ENCODE measurements at places on chromosomes 4 and X.

DNA sequence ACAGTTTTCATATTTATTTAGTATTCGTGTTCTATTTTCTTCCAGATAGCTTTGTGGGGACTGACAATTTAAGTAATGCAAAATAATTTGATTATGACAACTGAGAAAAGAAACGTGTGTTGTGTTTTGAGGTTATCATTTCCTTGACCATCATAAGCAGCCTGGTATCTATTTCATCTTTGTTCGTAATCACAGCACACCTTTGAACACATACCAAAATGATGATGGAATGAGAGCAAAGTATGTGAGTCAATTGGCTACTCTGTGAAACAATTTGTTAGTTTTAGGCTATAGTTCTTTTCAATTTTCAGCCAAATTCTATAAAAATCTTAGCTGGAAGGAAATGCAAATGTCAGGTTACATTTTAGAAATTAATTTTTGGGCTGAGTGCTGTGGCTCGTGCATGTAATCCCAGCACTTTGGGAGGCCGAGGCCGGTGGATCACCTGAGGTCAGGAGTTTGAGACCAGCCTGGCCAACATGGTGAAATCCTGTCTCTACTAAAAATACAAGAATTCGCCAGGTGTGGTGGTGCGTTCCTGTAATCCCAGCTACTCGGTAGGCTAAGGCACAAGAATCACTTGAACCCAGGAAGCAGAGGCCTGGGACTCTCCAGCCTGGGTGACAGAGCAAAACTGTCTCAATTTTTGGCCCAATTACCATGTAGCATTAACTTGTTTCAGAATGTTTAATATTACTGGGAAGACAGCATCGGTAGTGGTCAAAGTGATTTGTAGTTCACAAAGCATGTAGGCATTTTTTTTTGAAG, 1.1 kb upstream of the DUSP21 start:
- no peak for DNase-seq

GRCh38 chrX:24002167-24002566, 24.8 kb downstream of the KLHL15 start:
- DNase-seq = no peak

DNA sequence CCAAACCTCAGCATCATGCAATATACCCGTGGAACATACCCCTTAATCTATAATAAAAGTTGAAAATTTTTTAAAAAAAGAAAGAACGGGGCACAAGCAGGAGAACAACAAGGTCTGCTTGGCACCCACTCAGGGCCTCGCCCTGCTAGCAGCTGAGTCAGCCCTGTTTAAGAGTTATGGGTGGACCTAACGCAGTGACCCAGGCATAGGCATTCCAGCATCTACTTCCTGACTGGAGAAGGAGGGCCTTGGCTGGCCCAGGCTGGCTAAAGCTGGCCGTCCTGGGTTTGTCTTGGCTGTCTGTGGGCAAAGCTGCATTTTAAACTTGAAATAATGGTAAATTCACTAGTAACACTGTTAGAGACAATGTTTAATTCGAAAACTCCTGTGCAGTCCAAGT, 236.7 kb upstream of the PGRMC2 start:
- peak; percentile 76 for DNase-seq

DNA sequence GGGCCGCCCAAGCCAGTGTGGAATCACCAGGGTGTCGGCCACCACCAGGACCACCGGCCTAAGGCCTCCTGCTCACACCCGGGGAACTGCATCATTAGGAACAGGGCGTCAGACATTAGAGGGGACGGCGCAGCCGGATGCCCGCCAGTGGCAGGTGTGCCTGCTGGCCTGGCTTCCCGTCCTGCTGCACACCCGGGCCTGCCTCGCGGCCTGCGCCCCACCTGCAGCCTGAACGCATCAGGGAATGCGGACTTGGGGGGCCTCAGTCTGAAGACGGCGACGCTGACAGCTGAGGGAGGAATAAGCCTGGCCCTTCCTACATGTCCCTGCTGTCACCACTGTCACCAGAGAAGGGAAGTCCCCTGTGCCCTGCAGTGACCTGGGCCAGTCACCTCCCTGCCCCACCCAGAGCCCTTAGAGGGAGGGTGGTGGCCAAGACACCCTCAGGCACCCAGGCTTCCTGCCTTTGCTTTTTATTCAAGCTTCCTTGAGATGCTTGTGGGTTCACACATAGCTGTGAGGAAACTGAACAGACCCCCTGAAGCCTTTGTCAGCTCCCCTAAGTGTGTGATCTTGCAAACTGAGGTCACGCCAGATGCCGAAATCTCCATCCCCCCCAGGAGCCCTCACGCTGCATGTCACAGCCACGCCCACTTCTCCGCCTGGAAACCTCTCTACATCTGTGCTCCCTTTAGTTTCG, 3.2 kb downstream of the DGKQ start:
- no peak for DNase-seq

GRCh38 chrX:140661643-140662042, 47.9 kb upstream of the LINC00632 start:
- DNase-seq = no peak

GRCh38 chr4:17504081-17504480, 7.8 kb downstream of the QDPR start:
- DNase-seq = no peak

DNA sequence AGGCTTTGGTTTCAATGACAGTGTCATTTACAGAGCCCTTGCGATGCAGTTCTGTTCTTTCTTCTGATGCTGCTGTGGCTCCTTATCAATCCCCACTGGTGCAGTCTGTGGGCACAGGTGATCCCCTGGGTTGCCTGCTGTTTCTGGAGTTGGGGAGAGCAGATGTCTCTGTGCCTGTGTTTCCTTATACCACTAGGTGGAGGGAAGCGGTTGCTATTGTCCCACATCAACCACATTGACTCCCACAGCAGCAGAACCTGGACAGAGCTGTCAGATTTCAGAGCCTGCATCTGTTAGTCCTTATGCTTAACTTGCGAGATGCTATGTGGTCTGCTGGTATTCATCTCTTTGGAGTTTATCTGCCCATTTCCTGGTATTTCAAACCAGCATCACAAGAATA, 57.7 kb downstream of the NEIL3 start:
- no peak for DNase-seq

DNA sequence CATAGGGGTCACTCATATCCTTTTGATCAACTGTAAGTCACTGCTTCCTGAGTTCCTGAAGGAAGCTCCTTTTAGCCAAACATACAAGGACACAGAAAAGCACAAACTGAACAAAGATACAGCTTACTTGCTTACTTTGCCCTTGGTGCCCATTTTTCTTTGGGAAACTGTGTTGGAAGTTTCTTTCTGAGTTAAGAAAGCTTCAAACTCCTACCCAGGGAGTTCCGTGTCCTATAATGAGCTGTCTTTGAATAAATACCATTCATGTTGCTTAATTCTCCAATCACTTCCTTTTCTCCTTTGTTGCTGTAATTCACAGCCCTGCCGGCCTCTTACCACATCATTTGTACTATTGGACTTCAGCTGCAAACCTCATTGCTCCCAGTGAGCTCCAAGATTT, at the start of gene ADH4:
Gene ADH4, minus strand, starts transcription at position 228 of the 400 bp plus-strand sequence. Its CDS starts 75 bp downstream, at position 153.
- DNase-seq = peak; percentile 3

GRCh38 chrX:37813570-37813969, 33.7 kb downstream of the CYBB start:
- no peak for DNase-seq

- no peak for DNase-seq
Observed at GRCh38 chrX:50068285-50068563, 132.6 kb downstream of the AKAP4 start.

- DNase-seq = no peak
Observed at GRCh38 chr4:15163284-15163645, 161.0 kb downstream of the CPEB2 start.

DNA sequence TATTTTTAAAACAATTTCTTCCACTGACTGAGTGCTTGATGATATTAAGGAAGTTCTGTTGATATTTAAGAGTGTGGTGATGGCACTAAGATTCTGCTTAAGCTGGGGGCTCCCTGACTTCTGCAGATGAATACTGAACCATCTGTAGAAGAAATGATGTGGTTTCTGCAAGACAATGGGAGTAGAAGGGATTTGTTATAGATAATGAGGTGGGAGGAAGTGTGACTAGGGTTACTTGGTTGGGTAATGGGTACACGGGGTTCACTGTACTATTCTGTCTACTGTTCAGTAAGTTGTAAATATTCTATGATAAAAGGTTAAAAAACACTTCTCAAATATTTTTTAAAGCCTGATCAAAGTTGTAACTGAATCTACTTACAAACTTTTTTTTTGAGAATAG, 60.9 kb upstream of the TXK start:
- DNase-seq = peak; percentile 32

DNA sequence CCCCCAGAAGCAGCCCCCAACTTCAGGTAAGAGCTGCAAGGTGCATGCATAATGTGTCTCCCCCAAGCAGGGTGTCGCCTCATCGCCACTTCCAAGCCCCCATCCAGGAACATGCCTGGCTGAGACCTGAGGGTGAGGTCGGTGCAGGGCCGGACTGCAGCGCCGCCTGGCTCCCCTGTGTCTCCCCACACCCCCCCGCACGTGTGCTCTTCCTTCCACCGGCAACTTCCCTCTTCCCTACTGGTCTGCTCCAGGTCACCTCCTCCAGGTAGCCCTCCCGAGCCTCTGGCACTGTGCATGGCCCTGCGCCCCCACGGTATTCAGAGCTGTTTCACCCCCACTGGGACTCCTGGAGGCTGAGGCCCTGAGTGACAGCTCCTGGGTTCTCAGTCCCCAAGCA, 2.2 kb upstream of the BGN start:
- DNase-seq = no peak

GRCh38 chrX:117977526-117977925, 139.1 kb downstream of the KLHL13 start:
- DNase-seq = no peak

DNA sequence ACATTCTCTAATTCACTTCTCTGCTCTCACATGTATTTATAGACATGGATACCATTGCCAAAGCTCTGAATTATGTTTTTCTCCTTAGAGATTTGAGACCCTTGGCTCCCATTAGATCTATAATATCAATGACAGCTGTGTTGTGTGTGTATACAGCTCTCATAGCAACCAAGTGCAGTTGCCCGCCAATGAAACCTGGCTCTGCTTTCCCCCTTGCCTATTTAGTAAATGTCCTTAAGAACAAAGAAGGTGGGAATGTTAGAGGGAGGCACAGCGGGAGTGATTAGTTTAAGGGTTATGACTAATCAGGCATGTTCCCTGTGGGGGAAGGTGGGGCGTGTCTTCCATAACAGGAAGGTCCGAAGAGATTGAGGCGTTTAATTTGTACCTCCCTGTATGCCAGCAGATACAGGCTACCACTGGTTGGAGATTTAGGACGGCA, 100.5 kb upstream of the TBC1D9 start:
- no peak for DNase-seq

DNA sequence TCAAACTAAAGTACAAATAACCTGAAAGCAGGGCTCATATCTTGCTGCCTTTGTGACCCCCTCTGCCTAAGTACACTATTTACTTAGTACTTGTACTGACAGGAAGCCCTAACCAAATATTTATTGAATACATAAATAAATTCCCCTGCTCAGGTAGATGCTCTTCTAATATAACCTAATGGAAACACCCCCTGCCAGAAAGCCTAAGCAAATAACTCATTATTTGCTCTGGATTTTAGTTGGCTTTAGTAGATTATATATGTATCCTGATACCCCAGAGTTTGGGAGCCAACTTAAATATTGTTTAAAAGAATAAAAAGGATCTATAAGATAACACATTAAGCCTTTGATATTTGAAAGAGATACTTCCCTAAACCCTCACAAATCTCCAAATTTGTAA, 318.2 kb downstream of the PPP1R2C start:
- DNase-seq = no peak

- no peak for DNase-seq
Observed at GRCh38 chr4:158870282-158870625, 101.4 kb downstream of the FNIP2 start.

- peak; percentile 78 for DNase-seq
Observed at GRCh38 chr4:51831133-51831532, 11.8 kb upstream of the DCUN1D4 start.

- DNase-seq = no peak
Observed at GRCh38 chr4:4338210-4339001, 48.4 kb downstream of the ZBTB49 start.

DNA sequence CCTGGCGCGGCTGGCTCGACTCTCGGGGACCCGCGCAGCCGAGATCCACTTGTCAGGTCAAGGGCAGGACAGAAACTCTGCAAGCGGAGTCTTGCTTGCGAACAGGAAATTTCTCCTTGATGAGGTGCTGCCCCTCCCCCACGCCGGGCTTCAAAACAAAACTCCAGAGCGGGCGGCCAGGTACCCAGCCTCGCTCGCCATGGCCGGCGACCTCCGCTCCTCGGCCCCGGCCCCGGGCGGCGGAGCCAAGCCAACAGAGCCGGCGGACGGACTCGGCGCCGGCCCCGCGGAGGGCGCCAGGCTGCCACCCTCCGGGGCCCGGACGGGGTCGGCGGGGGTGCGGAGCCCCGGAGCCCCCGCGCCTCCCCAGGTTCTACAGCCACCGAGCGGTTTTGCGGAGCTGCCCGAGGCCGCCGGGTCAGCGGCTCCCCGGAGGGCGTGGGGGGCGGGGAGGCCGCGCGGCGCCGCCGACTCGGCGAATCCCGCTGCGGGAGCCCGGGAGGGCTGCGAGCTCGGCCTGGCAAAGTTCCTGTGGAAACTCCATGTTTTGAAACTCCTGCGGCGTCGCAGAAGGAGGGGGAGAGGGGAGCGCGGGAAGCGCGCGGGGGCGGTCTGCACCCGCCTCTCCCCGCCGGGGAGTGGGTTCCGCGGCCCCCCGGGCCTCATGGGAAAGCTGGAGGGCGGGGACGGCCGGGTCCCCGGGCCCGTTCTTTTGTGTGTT, 11.7 kb upstream of the BCOR start:
- peak; percentile 68 for DNase-seq

DNA sequence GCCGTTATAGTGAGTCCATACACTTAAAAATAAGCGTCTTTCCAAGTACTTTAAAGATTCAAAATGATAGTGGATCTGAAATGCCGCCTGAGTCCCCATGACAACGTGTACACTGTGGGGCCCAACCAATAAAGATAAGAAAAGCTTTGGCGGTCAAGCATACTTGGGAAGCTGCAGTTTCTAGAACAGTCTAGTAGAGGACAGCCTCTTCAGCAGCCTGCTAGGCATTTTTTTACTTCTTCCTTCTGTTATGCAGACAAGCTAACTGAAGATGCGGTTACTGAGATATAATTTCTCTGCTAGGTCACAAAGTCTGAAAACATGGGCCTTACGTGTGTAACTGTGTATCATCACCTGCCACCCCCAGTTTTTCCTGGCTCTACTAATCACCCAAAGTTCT, 402 bp upstream of the UPRT start:
- no peak for DNase-seq

- DNase-seq = no peak
Observed at GRCh38 chr4:22019676-22020075, 71.1 kb upstream of the KCNIP4 start.

DNA sequence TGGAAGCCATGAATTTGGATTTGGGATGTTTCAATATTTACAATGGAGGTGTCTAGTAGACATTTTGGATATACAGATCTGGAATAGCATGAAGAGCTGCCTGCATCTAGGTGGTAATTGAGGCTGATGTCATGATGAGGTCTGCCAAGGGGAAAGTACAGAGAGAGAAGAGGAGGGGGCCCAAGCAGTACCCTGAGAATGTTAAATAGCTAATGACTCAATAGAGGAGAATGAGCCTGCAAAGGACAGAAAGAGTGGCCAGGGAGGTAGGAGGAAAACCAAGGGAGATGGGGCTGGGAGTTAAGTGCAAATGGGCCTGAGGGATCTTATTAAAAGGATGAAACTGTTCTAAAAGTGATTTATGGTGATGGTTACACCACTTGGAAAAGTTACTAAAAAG, 182.2 kb upstream of the KIT start:
- DNase-seq = no peak

Data from foreskin fibroblast (primary cell).